PC-9 (cell line): ENCODE measurements at places on chromosomes 6 and 20.
A peak's percentile ranks its signal among the peaks of the same experiment; 100 is the strongest.

DNA sequence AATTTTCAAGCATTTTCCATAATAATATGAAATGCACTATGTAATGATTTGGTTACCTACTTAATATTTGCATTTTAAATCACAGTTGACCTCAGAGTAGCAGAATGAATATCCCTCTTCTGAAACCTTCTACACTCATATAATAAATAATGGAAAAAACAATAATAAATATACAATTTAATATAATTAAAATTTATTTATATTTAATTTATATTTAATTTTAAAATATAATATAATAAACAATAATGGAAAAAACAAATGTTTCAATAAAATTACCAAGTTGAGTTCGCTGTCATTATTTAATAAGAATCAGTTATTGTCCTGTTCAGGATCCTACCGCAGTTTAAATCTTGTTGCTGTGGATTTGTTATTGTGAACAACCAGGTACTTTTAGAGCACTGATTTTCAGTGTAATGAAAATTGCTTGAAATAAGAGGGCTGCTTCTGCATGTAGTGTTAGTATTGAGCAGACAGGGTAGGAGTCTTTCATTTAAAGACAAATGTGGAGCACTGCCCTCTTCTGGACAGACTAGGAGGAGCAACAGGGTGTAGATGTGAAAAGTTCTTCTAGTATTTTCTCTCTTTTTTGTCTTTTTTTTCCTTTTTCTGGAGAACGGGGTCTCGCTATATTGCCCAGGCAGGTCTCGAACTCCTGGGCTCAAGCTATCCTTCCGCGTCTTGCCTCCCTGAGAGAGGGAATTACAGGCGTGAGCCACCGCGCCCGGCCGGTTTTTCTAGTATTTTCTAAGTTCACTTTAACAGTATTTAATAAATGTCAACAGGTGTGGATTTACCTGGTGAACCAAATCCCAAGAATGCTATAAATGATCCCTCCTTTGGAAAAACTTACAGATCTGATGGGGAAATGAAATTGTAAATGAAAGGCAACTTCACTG, 13.6 kb downstream of the TRAPPC3L start:
- H3K4me3 ChIP-seq, result no peak overlapping the region
- H3K27me3 ChIP-seq, result no peaks in the 10 kb centered on the region
- no peaks in the 10 kb centered on the region; the same call in 1 of the 2 replicates for H3K4me1 ChIP-seq
- DNase-seq, result peak; percentile 54
- H3K27ac ChIP-seq, result no peak overlapping the region

DNA sequence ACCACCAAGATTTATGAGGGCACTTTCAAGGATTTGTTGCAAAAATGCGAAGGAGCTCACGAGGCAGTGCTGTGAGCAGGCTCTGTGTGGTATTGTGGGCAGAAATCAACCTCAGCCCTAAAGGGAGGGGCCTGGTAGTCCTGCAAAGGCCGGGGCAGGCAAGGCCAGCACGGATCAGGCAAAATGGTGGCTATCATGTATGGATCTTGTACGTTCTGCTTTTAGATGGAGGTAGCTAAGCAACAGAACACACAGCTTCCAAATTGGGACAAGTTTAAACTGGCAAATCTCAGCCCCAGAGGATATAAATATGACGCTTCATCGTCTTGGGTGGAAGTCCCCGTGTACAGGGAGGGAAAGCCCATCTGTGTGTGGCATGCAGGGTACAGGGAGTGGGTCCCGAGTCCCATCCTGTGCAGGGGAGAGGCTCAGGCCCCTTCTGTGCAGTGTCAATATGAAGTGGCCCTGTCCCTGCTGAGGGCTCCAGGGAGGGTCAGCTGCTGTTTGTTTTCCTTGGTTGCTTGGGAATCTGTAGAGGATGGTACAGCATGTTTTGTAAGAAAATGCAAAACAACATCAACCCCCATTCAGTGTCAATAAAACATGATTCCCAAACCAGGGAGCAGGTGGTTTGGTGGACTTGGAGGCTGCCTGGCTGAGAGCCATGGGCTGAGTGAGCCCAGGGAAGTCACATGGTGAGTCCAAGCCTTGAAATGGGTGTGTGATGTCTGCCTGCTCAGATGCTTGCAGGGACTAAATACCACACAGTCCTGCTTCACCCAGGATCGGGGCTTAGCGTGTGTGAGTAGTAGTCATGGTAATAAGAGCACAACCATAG, 113.0 kb downstream of the SYCP2 start:
- H3K27ac ChIP-seq, result no peak overlapping the region
- no peak overlapping the region for H3K4me3 ChIP-seq
- H3K36me3 ChIP-seq, result no peaks in the 10 kb centered on the region
- 0 out of 2 replicates have a peak, but pooled peaks cover 16% of the 10 kb centered on the region for H3K27me3 ChIP-seq
- H3K4me1 ChIP-seq, result peaks cover under 1% of the 10 kb centered on the region; the same call in 1 of the 2 replicates

GRCh38 chr6:39188571-39188970, 40.7 kb downstream of the KCNK5 start:
- peaks cover 62% of the 10 kb centered on the region for H3K4me1 ChIP-seq
- DNase-seq, result no peak
- 0 out of 2 replicates have a peak overlapping the region, but pooled peaks have one; percentile 96 for H3K27ac ChIP-seq
- H3K4me3 ChIP-seq, result no peak overlapping the region
- H3K27me3 ChIP-seq, result no peaks in the 10 kb centered on the region

- DNase-seq, result no peak
- no peaks in the 10 kb centered on the region for H3K36me3 ChIP-seq
- H3K27me3 ChIP-seq, result no peaks in the 10 kb centered on the region
Observed at GRCh38 chr6:136050475-136050874, 199.0 kb downstream of the PDE7B start.

GRCh38 chr6:10081075-10081474, 333.8 kb downstream of the TFAP2A start:
- no peak overlapping the region for H3K27ac ChIP-seq
- no peak overlapping the region for H3K4me3 ChIP-seq
- H3K27me3 ChIP-seq, result no peaks in the 10 kb centered on the region
- H3K36me3 ChIP-seq, result no peaks in the 10 kb centered on the region

- H3K36me3 ChIP-seq, result no peaks in the 10 kb centered on the region
- H3K4me1 ChIP-seq, result no peaks in the 10 kb centered on the region
- H3K27ac ChIP-seq, result no peak overlapping the region
- peaks cover 16% of the 10 kb centered on the region; the same call in 1 of the 2 replicates for H3K27me3 ChIP-seq
Observed at GRCh38 chr20:49445176-49445575, 37.3 kb downstream of the KCNB1 start.

GRCh38 chr20:48924756-48925109, 3.2 kb downstream of the ARFGEF2 start:
- H3K4me3 ChIP-seq, result peak overlapping the region; percentile 32; the same call in 1 of the 2 replicates
- H3K4me1 ChIP-seq, result peaks cover 40% of the 10 kb centered on the region
- H3K27me3 ChIP-seq, result no peaks in the 10 kb centered on the region
- H3K27ac ChIP-seq, result peak overlapping the region; percentile 90; the same call in 1 of the 2 replicates
- H3K36me3 ChIP-seq, result peaks cover 5% of the 10 kb centered on the region; the same call in 1 of the 2 replicates
- no peak for DNase-seq

GRCh38 chr20:16580147-16580546, 6.9 kb upstream of the KIF16B start:
- H3K4me1 ChIP-seq, result peaks cover 18% of the 10 kb centered on the region
- H3K4me3 ChIP-seq, result no peak overlapping the region
- no peak overlapping the region for H3K27ac ChIP-seq
- H3K36me3 ChIP-seq, result no peaks in the 10 kb centered on the region

DNA sequence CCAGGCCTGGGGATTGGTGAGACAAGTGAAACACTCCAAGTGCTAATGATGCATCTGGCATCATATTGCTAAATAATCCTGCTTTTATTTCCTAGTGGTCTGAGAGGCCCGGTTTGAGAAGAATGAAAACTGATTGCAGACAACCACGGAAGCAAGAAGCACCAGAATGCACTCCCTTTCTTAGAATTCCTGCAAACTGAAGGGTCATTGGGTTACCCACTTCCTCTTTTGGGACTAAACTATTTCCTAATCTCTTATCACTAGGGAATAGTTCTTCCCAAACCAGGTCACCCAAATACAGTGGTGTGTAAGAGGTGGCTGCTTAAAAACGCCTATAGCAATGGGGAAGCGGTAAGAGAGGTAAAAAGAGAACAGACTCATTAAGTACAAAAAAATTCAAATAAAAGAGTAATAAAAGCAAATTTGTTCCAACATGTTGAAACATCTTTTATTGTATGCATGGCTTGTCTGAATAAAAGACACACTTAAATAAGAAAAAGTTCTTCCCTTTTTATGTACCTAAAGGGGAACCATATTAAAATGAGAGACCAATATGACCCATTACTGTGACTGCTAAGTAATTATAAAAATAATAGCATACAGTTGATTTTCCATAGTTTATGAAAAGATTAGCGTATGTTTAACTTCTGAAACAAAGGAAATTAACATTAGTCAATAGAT, 125.8 kb downstream of the MYB start:
- no peaks in the 10 kb centered on the region for H3K4me1 ChIP-seq
- DNase-seq, result no peak
- H3K36me3 ChIP-seq, result no peaks in the 10 kb centered on the region
- H3K27ac ChIP-seq, result no peak overlapping the region
- H3K27me3 ChIP-seq, result no peaks in the 10 kb centered on the region

DNA sequence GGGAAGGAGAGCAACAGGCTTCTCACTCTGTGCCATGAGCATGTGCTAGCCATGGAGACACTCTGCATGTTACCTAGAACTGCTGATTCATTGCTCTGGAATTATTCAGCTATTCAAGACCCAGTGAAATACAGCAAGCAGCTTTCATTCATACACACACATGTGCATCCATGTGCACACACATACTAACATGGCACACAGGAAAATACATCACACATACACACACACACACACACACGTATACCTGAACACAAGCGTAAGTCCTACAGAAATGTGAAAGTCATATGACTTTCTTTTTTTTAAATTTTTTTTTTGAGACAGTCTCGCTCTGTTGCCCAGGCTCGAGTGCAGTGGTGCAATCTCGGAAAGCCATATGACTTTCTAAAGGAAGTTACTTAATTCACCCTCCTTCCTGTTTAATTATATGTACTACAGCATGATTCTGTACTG, 108.2 kb upstream of the NFATC2 start:
- no peak overlapping the region for H3K27ac ChIP-seq
- no peak overlapping the region for H3K4me3 ChIP-seq
- H3K4me1 ChIP-seq, result no peaks in the 10 kb centered on the region
- H3K27me3 ChIP-seq, result no peaks in the 10 kb centered on the region

- H3K4me1 ChIP-seq, result no peaks in the 10 kb centered on the region
- H3K36me3 ChIP-seq, result no peaks in the 10 kb centered on the region
- no peaks in the 10 kb centered on the region for H3K27me3 ChIP-seq
Observed at GRCh38 chr20:23926944-23927872, 47.7 kb upstream of the CST5 start.
